ENCODE measurements at places on chromosomes 3 and 15. TPM values are rescaled to one million over a fixed set of nuclear protein-coding genes. Genes with fewer than 3 reads are reported as not detected.

Gene SLC2A2
- total RNA-seq = 0.13 TPM

Gene ZDHHC23
- 23.6 TPM for total RNA-seq

Gene NGRN
- total RNA-seq = 137 TPM

Gene FAIM
- total RNA-seq = 18.8 TPM

Gene C3orf20
- not detected for total RNA-seq

Gene FOXB1
- 0.64 TPM for total RNA-seq

Gene SLC28A2
- 0.23 TPM for total RNA-seq

Gene ZNF106
- 64.3 TPM for total RNA-seq

Gene FBXO40
- not detected for total RNA-seq

Gene LSMEM2
- not detected for total RNA-seq

Gene ZBBX
- total RNA-seq = not detected

Gene SLC6A20
- total RNA-seq = 0.28 TPM

Gene TRIM42
- not detected for total RNA-seq

Gene LRRC34
- 1.2 TPM for total RNA-seq

Gene MRPL46
- total RNA-seq = 31.3 TPM

Gene PLCB2
- 1.7 TPM for total RNA-seq

Gene SCN5A
- 0.69 TPM for total RNA-seq

Gene RPP14
- 16.4 TPM for total RNA-seq

Gene ALDH1A2
- 0.98 TPM for total RNA-seq

Gene ERICH6
- 0.28 TPM for total RNA-seq

Gene GABRR3
- total RNA-seq = not detected

Gene RLBP1
- not detected for total RNA-seq

Gene FBXL2
- 12.3 TPM for total RNA-seq

Gene GMNC
- total RNA-seq = not detected

Gene C3orf33
- total RNA-seq = 3.2 TPM
